GM19239 (cell line): ENCODE measurements at places on chromosomes 2 and 18.

- no peak for DNase-seq
Measured at GRCh38 chr18:67276638-67277037, 239.9 kb downstream of the DSEL start.

DNA sequence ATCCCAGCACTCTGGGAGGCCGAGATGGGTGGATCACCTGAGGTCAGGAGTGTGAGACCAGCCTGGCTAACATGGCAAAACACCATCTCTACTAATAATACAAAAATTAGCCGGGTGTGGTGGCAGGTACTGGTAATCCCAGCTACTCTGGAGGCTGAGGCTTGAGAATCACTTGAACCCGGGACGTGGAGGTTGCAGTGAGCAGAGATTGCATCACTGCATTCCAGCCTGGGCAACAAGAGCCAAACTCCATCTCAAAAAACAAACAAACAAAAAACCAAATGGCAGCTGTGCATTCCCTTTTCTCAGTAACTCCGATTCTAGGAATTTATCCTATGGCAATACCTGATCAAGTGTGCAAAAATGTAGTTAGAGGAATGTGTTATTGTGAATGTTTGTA lies 4.7 kb upstream of the GRHL1 start:
- no peak for DNase-seq

GRCh38 chr2:30569946-30570345 lies 122.9 kb downstream of the LCLAT1 start:
- DNase-seq, result no peak

DNA sequence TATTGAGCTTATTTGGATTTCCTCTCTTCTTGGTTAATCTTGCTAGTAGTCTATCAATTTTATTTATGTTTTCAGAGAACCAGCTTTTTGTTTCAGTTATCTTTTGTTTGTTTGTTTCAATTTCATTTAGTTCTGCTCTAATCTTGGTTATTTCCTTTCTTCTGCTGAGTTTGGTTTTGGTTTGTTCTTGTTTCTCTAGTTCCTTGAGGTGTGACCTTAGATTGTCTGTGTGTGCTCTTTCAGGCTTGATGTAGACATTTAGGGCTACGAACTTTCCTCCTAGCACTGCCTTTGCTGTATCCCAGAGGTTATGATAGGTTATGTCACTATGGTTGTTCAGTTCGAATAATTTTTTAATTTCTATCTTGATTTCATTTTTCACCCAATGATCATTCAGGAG lies 141.6 kb downstream of the ZNF236 start:
- no peak for DNase-seq

GRCh38 chr2:98134172-98135005 lies 47.4 kb downstream of the VWA3B start:
- peak; percentile 24 for DNase-seq

- no peak for DNase-seq
Measured at GRCh38 chr2:64913357-64913869, 75.8 kb upstream of the SLC1A4 start.

- DNase-seq, result no peak
Measured at GRCh38 chr18:11035814-11036495, 113.4 kb downstream of the PIEZO2 start.

DNA sequence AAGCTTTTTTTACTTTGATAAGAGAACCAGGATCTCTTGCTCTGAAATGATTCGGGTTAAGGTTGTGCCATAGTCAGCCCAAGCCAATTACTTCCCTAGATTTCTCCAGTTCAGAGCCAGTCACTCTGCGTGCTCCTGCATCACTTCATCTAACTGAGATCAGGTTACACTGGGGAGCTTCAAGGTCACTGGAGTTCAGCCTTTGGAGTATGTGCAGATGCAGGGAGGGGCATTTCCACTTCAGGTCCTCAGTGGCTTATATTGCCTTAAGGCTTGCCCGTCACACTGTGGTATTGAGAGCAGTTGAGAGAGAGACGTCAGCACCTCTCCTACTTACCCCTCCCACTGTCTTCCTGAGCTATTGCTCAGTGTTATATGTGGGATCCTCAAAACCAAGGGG lies 317.8 kb downstream of the EPHA4 start:
- DNase-seq, result no peak

- no peak for DNase-seq
Measured at GRCh38 chr2:174334278-174334715, 457 bp upstream of the SP9 start.

GRCh38 chr2:19124135-19124534 lies 234.3 kb downstream of the OSR1 start:
- DNase-seq, result no peak

GRCh38 chr2:40192864-40193669 lies 258.8 kb downstream of the SLC8A1 start:
- no peak for DNase-seq

- DNase-seq, result no peak
Measured at GRCh38 chr2:236341721-236342120, 77.5 kb upstream of the ASB18 start.

GRCh38 chr18:75376004-75376403 lies 51.5 kb downstream of the SMIM21 start:
- DNase-seq, result no peak

DNA sequence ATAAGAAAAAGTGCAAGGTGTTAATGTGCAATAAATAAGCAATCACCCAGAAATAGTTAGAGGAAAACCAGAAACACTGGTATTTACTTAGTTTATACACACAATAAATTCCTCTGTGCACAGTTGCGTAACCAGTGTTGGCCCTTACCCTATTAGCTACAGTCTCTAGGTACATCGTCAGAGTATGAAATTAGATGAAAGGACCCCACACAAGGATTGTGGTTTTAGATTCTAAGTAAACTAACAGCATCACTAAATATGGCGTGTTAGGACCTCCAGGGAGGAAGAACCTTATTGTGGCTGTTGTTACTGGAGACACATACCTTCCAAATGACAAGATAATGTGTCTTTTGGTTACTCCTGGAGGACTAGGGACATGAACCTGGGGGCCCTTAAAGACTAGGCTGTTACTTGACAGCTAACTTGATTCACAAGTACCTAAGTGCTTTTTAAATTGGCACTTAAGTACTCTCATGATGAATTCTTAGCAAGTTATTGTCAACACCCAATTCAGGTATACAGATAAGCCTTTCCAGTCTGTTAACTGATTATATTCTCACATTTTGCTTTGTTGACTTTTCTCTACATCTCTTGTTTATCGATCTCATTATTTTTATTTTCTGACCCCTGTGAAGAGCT lies 115.3 kb downstream of the FEZ2 start:
- no peak for DNase-seq

- no peak for DNase-seq
Measured at GRCh38 chr2:100413571-100413970, 3.9 kb downstream of the CHST10 start.

GRCh38 chr2:239913636-239914417 lies 111.3 kb downstream of the NDUFA10 start:
- DNase-seq, result no peak

GRCh38 chr18:53991805-53992204 lies 232.7 kb downstream of the MBD2 start:
- no peak for DNase-seq

DNA sequence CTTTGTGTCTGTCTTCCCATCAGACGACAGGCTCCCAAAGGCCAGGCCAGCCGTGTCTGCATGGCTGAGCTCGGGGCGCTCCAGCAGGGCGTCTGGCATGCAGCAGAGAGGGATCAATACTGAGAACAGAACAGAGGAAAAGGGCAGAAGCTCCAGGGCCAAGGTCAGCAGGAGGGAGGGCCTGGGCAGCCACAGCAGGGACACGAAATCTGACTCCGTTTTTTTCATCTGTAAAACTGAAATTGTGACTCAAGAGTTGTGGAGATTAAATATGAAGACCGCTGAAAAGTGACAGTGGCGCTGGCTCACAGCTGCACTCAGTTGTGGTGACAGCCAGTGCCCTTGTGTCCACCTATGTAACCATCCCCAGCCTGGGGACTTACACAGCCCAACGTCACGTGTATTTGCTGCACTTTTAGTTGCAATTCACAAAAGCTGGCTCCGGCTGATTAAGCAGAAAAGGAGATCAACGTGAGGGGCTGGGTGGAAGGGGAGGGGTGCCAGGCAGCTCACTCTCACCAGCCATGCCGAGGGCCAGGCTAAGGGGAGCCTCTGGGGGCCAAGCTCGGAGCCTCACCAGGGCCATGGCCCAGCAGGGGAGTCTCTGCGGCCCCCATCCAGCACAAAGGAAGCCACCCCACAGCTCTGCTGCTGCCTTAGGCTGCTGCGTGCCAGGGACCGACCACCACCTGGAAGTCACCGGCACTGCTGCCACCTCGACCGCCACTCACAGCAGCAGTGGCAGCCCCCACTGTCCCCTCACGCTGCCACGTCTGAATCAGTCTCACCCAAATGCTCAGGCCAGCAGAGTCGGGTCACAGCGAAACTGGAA lies 74.7 kb downstream of the EIPR1 start:
- no peak for DNase-seq

GRCh38 chr2:190458352-190459107 lies 50.4 kb downstream of the MFSD6 start:
- DNase-seq, result no peak
